ENCODE measurements at places on chromosomes 11 and 22. TPM values are rescaled to one million over a fixed set of nuclear protein-coding genes. Genes with fewer than 3 reads are reported as not detected.
A peak's percentile ranks its signal among the peaks of the same experiment; 100 is the strongest.

INCENP gene
- 68.7 TPM for total RNA-seq

RFPL1 gene
- total RNA-seq = not detected

ZNF70 gene
- total RNA-seq = 8.4 TPM

C22orf42 gene
- not detected for total RNA-seq

NOX4 gene
- 0.49 TPM for total RNA-seq

DKK3 gene
- total RNA-seq = 309 TPM

INS gene
- not detected for total RNA-seq

MUC2 gene
- total RNA-seq = 0.03 TPM

OR52H1 gene
- total RNA-seq = 0.83 TPM

OR8J1 gene
- not detected for total RNA-seq

KRTAP5-8 gene
- not detected for total RNA-seq

KCTD17 gene
- 39.1 TPM for total RNA-seq

FBLN1 gene
- 24.2 TPM for total RNA-seq

THY1 gene
- 6.3 TPM for total RNA-seq

PDGFD gene
- total RNA-seq = 97.0 TPM

OR52I1 gene
- total RNA-seq = not detected

STIP1 gene
- 244 TPM for total RNA-seq

DNA sequence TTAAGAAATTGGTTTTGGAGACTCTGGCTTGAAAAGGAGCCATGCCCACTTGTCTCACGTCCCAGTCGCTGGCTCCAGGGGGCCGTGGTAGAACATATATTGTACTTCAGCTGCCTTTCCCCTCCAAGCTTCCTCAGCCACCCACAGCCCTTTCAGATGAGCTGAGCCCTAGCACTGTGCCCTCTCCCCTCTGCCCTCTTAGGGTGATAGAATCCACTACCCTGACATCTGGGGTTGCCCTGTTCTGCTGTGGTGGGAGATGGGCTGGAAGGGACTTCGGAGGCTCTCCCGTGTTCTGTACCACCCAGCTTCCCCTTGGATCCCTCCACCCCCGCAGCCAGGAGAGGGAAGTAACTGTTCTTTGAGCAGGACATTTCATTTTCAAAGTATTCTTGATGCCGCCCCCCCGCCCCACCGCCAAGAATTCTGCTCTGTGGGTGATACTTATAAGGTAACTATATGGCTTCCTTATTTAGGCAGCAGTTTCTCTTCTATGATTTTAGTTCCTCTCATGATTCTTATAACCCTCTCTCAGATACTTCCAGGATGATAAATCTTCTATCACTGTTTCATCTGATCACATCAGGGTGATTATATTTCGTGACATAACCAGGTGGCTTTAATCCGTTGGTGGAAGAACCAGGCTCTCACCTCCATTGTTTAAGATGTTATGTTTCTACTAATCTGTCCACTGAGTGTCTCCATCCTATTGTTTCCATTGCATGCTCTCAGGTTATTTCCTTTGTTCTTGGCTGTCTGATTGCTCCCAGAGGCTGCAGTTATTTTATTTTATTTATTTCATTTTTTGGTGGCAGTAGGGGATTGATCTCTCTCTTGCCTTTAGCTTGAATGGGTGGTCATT is 24.1 kb downstream of the ZBTB16 start:
- DNase-seq = no peak

DNA sequence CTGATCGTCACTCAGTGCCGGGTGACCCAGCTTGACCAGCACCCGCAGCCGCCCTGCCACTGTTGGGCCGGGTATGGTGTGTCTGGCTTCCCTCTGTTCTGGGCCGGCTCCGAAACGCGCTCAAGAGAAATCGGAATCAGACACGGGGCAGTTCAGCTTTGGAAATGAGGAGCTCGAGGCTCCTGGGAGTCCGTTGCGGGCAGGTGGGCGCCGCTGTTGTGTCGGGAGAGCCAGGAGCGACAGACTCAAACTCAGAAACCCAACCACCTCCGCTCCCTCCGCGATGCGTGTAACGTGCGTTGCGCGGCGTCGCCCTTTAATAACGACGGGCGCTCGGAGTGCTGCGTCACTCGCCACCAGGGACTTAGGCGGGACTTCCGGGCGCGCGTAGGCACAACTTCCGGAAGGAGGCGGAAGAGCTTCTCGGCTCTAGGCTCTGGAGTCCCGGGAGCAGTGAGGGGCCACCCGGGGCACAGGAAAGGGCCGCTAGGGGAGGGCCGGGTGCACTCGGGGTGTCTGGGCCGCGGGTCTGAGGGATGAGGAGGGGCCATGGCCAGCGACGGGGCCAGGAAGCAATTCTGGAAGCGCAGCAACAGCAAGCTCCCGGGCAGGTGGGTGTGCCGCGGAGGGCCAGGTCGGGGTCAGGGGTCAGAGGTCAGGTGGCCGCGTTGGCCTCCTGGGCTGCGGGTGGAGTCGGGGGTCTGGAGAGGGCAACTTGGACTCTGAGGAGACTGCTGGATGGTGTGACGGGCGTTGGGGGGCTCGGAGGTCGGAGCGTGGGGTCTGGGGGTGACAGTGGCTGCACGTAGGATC is at the start of gene TBC1D22A:
Gene TBC1D22A, plus strand, starts transcription at position 413 of the 813 bp plus-strand sequence. Its CDS starts 137 bp downstream, at position 550.
- peak; percentile 97 for DNase-seq

DNA sequence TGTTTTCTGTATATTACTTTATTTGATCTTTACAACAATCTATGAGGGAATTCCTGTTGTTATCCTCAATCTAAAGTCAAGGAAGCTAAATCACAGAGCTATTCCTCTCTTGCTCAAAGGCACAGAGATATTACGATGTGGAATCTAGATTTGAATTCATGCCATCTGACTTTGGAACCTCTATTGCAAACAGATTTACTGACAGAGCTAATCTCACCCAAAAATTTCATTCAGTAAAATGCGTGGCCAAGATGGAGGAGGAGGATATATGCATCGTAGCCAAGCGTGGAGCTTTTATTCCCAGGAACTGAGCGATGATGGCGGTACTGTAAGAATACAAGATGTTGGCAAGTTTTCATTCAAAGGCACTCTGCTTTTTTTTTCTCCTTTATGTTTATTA is 791.8 kb downstream of the CNTN5 start:
- no peak for DNase-seq

GRCh38 chr22:27312966-27313855 is 488.3 kb downstream of the MN1 start:
- peak; percentile 38 for DNase-seq

DNA sequence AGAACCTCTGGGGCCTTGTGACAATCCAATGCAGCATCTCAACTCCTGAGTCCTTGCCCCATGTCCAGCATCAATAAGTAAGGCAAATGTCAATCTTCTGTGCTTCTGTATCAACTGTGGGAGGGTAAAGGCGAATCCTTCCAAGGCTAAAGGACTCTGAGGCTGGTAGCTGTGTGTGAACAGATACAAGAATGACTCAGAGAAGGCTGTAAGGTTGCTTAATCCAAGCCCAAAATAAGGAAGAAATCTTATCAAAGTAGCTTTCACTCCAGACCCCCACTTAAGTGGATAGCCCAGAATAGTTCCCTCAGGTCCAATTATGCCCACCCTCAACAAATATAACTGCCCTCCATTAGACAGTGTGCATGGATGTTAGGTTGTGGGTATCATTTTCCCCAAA is 28.1 kb upstream of the SCGB1A1 start:
- DNase-seq = no peak

GRCh38 chr11:75351791-75352587 is 528 bp upstream of the ARRB1 start:
- peak; percentile 64 for DNase-seq

- no peak for DNase-seq
These were observed 47.3 kb downstream of the CCDC81 start for GRCh38 chr11:86421946-86422345.

- no peak for DNase-seq
These were observed 1404.2 kb downstream of the BRD1 start for GRCh38 chr22:48423481-48423911.

GRCh38 chr22:37781434-37782059 is 26.2 kb upstream of the GCAT start:
- no peak for DNase-seq

DNA sequence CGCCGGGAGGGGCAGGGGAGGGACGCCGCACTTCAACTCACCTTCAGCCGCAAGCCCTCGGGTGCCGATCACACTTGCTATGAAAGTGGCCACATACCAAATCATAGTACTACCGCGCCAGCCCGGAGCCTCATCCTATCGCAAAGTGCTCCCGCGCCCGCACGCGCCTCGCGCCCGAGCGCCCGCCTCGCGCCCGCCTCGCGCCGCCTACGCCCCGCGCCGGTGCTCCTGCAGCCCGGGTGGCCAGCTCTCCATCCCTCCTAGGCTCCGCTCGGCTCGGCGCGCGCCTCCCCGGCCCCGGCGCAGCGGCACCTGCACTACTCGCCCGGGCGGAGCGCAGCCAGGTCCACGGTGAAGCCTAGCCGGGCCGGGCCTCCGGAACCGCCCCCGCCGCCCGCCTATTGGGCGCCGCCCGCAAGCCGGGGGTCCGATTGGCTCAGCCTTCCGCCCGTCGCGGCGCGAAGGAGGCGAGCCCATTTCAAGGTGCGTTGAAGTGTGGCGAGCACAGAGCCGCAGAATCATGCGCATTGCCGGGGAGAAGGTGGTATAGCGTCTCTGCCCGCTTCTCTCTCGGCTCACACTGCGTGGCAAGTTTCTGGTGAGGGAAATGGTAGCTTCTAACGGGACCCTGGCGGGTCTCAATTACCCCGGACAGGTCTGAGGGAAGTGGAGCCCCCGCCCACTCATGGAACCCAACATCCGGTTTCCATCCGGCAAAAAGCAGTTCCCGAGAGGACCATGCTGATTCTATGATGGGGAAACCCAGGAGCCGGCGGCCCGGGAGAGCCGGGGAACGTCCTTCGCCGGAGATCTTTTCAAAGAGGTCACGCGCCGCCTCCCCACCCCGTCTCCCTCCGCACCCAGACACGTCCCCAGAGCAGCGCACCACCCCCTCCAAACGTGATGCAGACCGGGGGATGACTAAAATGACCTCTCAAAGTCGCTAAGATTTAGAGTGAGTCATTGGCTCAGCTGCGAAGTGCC is at the start of gene IGSF9B:
Gene IGSF9B, minus strand, starts transcription at position 319 of the 984 bp plus-strand sequence. Its CDS starts 214 bp downstream, at position 105.
- DNase-seq = peak; percentile 82

- no peak for DNase-seq
These were observed 722.6 kb downstream of the TBC1D22A start for GRCh38 chr22:47484960-47485569.

- DNase-seq = no peak
These were observed 4.2 kb downstream of the PLAAT3 start for GRCh38 chr11:63609971-63610580.

- no peak for DNase-seq
These were observed 1.2 kb downstream of the BIRC3 start for GRCh38 chr11:102318469-102318868.

DNA sequence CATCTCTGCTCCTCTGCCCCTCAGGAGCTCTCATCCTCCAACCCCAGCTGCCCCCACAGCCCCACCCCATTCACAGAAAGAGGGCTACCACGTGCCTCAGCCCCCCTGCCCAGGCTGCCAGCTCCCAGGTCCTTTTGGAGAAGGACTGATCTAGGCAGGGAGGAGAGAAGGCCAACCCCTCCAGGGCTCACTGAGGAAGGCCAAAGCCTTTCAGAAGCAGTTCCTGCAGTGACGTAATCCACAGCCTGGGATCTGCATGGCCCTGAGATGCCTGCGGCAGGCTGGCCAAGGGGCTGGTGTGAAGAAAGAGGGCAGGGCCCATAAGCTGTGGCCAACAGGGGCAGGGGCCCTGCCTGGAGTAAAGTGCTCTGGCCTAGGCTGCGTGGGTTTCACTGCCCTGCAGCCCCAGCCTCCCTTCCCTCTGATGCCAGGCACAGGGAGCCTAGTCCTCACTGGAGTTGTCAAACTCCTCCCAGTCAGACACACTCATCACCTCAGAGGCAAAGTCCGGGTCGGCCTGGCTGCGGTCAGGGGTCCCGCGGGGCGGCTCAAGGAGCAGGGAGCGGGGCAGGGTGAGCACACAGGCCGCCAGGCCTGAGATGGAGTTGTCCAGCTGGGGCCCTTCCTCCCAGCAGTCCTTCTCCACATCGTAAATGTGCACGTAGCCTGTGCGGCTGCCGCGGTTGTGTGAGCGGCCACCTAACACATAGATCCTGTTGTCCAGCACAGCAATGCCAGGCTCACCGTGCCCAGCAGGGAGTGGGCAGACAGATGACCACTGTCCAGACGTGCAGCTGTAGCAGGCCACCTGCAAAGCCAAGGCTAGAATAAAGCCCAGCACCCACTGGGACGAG is 4.2 kb upstream of the SCARF2 start:
- DNase-seq = peak; percentile 47

DNA sequence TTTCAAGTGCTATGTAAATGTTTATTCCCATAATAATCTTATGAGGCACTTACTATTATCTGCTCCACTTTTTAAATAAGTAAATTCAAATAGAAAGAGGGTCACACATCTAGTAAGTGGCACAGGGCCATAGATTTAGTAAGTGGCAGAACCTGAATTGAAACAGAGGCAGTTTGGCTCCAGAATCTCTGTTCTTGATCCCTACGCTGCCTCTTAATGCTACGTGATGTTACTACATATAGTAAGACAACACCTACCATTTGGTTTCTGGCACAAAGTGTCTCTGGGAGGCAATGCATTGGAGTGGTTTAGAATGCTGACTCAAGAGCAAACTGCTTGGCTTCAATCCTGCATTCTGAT is 1018.3 kb downstream of the DLG2 start:
- DNase-seq = no peak

GRCh38 chr11:122172352-122173073 is 56.5 kb upstream of the BLID start:
- no peak for DNase-seq

- no peak for DNase-seq
These were observed 84.1 kb downstream of the TNRC6B start for GRCh38 chr22:40261783-40262182.

- DNase-seq = peak; percentile 48
These were observed 91.5 kb downstream of the CACNA1I start for GRCh38 chr22:39661842-39662685.

DNA sequence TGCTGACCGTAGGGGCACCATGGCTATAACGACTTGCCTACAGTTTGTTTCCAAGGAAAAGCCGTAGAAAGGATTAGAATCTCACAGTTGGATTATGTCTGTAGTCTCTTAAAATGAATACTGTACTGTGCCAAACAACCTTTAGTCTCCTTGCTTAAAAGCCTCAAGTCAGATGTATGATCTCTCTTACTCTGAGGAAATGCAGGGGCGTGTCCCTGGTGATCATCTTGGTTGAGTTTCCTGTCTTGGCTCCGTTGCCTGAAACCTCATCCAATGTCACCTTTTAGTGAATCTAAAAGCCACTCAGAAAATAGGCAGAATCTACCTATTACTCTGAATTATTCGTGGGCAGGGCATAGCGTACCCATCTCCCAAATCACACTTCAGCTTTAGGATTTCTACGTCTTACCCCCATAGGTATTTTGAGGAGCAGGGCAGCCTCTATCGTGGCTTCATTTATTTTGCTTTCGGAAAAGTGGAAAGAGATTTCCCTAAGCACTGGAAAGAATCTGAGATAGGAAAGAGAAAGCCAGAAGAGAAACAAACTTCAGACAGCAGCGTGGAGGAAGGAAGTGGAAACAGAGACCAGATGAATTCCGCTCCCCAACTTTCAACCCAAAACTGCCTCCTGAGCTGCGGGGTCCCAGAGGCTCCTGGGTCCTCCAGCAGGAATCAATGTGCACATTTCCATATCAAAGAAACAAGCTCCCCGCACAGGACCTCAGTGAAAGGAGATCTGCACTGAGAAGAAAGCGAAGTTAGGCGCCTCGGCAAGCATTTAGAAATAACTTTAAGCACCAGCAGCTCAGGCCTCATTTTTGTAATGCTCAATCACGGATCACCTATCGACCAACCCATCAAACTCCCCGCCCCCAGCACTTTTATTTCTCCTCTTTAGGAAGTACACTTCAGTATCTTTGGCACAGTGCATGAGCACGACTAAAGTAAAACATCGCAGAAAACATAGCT is 245.8 kb downstream of the ETS1 start:
- DNase-seq = peak; percentile 20

GRCh38 chr11:7793233-7793632 is 3.5 kb downstream of the OR5P2 start:
- no peak for DNase-seq

Measured in cardiac muscle cell (in vitro differentiated cells and primary cell).